ENCODE measurements at places on chromosomes 7 and 10.

DNA sequence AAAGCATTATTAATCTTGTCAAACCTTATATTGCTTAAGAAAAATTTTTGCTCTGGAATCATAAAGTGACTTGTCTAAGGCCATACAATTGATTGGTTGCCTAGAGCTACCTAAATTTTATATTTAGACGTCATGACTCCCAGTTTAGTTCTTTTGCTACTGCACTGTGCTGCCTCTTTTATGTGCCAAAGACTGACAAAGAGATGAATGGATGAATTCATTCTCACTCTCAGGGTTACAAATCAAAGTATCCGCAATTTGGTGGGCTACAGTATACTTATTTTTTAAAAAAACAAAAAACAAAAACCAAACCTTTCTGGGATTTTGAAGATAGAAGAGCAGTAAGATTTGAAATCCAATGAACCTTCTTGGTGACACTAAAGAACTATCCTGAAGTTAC lies 27.7 kb upstream of the TMEM229A start:
- no peak for DNase-seq

DNA sequence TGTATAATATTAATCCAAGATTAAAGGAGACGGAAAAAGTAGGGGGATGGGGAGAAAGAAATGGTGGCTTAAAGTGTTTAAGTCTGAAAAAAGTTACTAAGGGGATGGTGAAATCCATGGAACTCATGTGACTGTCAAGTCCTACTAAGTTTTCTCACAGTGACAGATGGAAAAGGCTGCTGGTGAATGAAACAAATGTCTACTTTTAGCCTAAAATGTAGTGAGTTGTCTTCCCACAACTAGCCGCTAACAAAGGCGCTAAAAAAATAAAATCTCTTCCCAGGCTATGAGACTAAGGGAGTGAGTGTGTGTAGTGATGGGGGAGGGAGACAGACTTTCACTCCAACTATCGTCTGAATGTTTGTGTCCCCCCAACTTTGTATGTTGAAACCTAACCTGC lies 12.6 kb downstream of the VIM start:
- DNase-seq: no peak

- DNase-seq: no peak
Measured at GRCh38 chr10:50862719-50863118, 22.7 kb downstream of the A1CF start.

- no peak for DNase-seq
Measured at GRCh38 chr7:45240273-45240771, 82.7 kb downstream of the RAMP3 start.

DNA sequence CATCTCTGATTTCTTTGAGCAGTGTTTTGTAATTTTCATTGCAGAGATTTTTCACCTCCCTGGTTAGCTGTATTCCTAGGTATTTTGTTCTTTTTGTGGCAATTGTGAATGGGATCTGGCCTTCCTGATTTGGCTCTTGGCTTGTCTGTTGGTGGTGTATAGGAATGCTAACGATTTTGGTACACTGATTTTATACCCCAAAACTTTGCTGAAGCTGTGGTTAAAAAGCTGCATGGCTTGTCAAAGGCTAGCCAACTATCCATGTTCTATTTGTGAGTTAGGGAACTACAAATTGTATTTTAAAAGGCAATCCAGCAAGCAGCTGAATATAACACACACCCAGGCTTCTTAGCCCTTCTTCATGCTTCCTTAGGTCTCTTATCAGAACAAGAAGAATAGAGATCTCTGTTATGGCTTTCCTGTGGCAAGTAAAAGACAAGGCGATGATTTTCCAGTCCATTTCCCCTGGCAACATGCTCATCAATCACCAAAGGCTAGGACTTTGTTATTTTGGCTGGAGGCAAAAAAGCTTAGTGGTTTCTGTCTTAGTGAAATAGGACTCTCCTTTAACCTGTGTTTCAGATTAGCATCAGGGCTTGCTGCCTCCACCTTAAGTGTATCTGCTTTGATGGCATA lies 77.5 kb downstream of the CDK6 start:
- no peak for DNase-seq

GRCh38 chr7:131443496-131443895 lies 112.9 kb downstream of the PODXL start:
- DNase-seq: no peak

DNA sequence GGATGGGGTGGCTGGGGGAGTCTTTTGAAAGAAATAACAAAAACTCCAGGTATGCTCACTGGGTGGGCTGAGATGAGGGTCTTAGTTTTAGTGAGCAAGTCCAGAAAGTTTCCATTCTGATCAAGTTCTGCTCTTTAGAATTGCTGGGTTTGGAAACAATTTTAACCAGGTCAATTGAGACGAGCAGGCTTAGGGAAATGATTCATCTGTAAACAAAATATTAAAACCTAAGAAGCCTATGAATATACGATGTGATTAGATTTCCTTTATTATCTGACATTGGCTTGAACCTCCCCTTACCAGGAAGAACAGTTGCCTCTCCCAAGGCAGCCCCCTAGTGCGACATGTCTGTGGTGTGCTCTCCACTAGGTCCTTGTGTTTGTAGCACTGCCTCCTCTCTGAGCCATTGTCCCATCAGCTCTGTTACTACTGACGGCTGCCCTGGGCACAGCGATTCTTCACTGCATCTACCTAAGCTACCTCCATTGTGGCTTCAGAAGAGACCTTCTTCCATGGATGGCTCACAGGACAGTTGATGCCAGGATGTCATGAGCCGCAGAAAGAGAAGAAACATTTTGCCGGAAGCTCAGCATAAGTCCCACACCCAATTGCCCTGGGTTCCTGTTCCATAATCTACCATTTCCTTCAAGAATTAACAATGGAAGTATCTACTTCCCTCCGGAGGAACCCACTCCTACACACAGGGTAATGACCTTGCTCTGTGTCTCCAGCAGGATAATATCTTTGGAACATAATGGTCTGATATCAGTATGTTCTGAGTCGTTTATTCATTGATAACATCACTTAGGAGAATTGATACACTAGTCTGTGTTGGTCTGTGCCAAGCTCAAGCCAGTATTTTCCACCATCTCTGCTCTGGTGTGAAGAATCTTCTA lies 95.1 kb upstream of the ITGB1 start:
- DNase-seq: no peak

- no peak for DNase-seq
Measured at GRCh38 chr10:48364659-48365405, 58.4 kb downstream of the MAPK8 start.

DNA sequence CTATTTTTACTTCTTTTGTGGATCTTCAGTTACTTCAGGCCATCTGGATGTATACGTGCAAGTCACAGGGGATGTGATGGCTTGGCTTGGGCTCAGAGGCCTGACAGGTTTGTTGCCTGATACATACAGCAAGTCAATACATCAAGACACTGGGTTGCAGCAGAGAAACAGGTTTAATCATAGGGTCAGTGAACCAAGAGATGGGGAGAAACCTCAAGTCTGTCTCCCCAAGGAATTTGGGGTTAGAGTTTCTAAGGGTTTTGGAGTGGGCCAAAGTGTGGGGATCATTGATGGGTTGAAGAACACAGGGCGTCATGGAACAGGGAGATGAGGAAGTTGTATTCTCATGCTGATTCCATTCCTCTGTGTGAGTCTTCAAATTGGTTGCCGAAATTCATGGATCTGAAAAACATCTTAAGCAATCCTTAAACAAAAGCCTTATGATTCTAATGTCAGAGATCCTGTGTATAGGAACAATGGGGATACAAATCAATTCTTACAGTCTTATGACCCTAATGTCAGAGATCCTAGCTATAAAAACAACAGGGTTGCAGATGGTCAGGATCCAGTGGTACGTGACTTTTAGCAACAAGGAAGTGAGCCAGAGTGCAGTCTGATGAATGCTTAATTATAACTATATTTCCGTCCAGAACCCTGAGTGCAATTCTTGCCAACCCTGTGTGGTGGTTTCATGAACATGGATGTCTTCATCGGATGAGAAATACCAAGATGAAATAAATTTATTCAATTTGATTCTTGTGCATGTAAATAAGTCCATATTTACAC lies 18.9 kb downstream of the OTUD1 start:
- DNase-seq: no peak

- DNase-seq: no peak
Measured at GRCh38 chr7:141992156-141992555, 3.5 kb upstream of the MGAM start.

DNA sequence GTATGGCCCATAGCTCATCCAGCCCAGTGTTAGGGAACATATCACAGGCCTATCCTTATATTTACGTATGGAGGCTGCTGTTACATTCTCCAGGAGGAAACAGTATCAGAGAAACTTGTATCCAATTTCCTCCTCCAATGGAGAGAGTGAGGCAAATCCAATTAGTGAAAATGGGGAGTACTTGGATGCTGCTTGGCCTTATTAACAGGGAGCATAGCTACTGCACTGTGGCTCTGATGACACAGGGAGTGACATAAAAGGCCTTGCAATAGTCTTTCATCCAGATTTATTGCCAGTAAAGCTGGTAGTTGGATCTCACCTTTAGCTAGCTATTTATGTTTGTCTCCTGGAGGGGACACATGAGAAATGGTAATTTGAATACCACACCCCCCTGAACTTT lies 313.2 kb upstream of the MTPN start:
- DNase-seq: no peak

DNA sequence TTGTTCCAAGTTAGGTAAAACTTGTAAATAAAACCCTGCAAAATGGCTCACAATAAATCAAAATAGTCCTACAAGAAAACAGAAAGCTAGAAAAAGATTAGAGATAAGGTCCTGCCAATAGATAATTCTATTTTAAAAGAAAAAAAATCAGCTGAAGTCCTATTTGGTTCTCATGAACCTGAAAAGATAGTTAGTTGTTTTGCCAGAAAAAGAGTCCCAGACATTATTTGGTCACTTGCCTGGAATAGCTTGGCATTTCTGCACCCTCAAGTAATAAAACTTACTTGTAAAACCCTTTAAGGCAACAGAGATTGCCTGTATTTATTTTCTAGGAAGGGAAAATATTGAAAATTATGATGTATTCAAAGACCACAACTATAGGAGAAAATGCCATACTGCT lies 47.7 kb downstream of the LRRN3 start:
- DNase-seq: no peak

- DNase-seq: no peak
Measured at GRCh38 chr7:157263156-157263555, 73.6 kb upstream of the DNAJB6 start.

- no peak for DNase-seq
Measured at GRCh38 chr10:3460420-3461128, 288.0 kb upstream of the PITRM1 start.

GRCh38 chr7:95469187-95469586 lies 16.6 kb upstream of the ASB4 start:
- no peak for DNase-seq

DNA sequence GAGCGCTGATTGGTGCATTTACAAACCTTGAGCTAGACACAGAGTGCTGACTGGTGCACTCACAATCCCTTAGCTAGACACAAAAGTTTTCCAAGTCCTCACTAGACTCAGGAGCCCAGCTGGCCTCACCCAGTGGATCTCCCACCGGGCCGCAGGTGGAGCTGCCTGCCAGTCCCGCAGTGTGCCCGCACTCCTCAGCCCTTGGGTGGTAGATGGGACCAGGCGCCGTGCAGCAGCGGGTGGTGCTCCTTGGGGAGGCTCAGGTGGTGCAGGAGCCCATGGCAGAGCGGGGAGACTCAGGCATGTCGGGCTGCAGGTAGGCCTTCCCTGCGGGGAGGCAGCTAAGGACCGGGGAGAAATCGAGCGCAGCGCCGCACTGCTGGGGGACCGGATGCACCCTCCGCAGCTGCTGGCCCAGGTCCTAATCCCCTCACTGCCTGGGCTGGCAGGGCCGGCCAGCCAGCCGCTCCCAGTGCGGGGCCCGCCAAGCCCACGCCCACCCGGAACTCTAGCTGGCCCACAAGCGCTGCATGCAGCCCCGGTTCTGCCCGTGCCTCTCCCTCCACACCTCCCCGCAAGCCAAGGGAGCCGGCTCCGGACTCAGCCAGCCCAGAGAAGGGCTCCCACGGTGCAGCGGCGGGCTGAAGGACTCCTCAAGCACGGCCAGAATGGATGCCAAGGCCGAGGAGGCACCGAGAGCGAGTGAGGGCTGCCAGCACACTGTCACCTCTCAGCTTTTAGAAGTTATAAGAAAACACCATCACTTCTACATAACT lies 128.9 kb downstream of the ZNF438 start:
- no peak for DNase-seq

DNA sequence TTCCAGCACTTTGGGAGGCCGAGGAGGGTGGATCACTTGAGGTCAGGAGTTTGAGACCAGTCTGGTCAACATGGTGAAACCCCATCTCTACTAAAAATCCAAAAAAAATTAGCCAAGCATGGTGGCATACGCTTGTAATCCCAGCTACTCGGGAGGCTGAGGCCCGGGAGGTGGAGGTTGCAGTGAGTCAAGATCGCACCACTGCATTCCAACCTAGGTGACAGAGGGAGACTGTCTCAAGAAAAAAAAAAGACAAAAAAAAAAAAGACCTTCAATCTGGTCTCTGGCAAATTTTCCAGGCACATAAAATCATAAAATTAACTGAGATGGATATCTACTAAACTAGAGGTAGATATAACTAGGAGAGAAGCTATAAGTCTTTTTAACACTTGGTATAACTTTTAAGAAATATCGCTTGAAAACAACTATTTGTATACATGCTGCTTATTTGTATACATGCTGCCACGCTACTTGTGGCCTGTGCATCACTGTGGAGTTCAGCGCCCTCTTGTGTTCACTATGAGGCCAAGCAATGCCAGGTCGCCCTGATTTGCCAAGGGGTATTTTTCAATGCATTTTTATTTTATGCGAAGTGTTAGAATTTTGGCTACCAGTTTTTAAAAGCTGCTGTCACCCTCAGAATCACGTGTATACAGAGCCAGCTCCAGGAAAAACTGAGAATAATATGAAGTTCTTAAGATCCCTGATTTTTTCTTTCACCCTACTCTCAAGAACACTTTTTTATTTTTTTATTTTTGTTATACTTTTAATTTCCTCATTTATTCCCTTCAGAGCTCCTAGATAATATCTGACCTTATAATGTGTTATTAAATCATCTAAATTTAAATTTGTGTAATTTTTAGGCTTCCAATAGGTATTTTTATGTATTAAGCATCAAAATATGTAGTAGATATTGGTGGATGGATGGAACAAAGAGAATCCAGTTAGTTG lies 26.7 kb downstream of the CYCS start:
- no peak for DNase-seq

DNA sequence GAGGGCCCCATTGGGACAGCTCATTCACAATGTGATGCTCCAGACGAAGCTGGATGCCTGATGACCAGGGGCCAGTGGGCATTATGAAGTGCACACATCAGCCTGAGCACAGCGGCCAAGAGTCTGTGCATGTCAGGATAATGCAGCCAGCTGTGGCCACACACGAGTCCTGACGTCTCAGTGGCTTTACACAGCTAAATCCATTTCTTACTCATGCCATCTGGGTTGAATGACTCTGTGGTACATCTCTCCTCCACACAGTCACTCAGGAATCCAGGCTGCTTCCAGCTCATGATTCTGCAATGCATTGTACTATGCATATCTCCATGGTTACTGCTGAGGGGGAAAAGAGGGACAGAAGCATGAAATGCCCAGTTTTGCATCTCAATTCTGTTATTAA lies 123.6 kb downstream of the PRLHR start:
- DNase-seq: no peak

DNA sequence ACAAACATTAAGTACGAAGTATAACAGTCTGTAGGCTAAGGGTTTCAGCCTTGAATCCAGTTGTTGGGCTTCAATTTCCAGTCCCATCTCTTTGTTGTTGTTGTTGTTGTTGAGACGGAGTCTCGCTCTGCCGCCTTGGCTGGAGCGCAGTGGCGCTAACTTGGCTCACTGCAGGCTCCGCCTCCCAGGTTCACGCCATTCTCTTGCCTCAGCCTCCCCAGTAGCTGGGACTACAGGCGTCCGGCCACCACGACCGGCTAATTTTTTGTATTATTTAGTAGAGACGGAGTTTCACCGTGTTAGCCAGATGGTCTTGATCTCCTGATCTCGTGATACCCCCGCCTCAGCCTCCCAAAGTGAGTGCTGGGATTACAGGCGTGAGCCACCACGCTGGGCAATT lies 464.9 kb downstream of the ANKRD7 start:
- DNase-seq: no peak

All from esophagus squamous epithelium (tissue), 5 donors.